ENCODE measurements at places on chromosomes 3 and 15.

DNA sequence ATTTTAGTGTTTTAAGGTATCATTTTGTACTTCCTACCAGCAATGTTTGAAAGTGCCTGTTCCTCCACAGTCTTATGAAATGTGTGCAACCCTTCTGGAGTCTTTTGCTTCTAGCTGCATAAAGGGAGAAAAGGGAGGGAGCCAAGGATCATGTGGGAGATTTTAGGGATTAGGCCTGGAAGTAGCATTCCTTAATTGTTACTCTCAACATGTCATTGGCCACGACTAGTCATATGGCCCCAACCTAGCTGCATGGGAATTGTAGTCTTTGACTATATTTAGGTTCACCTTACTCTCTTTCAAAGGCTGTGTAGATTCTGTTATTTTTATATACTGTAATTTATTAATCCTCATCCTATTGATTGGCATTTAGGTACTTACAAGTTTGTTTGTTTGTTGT lies 14.9 kb downstream of the CRTAP start:
- peak; percentile 9 for DNase-seq

GRCh38 chr3:55013145-55013925 lies 85.5 kb upstream of the LRTM1 start:
- DNase-seq: no peak

DNA sequence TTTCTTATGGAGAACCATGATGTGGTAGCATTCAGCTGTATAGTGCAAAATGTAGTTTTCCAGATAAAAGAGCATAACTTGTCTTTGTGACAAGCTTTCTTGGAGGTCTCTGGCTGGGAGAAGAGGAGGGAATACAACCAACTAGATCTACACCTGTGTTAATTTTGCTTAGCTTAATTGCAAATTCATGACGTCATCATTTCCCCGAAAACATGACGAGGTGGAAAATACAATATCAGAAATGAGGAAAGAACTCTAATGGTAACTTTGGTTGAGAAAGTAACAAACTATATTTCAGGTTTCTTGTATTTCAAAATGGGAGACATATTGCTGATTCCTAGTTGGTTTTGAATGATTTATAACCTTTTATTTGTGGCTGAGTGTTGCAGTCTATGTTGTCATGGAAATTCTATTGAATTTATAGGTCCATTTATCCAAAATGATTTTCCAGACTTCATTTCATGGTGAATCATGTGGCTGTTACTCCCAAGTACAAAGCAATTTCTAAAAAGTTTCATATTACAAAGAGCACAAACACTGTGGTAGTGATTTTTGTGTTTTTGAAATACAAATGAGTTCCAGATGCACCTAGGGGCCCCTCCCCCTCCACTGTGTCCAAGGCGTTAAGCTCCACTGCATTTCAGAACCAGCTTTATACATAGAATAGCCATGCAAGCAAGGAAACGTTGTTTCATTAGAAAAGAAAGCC lies 307.2 kb downstream of the FEZF2 start:
- DNase-seq: no peak

GRCh38 chr3:134334231-134334900 lies 39.9 kb downstream of the AMOTL2 start:
- no peak for DNase-seq

- no peak for DNase-seq
These were observed 17.4 kb downstream of the PTPN23 start for GRCh38 chr3:47398228-47398627.

DNA sequence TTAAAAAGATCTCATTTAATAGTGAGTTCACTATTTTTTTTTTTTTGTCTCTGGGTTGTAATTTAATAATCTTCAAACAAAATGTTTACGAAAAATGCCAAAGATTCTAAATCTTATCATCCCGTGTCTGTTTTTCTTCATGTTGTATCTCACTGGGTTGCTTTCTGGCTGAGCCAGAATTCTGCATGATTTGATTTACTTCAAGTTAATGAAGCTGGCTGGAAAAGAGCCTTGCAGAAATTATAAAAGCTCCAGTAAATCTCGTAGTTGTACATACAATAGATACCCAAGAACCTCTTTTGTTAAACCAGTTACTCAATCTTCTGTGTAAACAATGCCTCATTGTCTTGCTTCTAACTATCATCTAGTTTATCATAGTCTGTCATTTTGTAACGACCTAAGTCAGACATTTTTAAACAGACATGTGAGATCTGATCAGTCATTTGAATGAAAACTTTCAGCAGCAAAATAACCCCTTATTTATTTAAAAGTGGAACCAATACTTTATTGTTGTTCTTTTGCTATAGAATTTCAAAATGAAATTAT lies 249.0 kb downstream of the MCTP2 start:
- DNase-seq: no peak

Measured in SW 1271 (cell line).